ENCODE measurements at places on chromosomes 6 and 20.

- no peak for DNase-seq
Measured at GRCh38 chr6:142694054-142694453, 250.9 kb downstream of the HIVEP2 start.

- no peak for DNase-seq
Measured at GRCh38 chr6:31585491-31585890, 586 bp upstream of the LST1 start.

DNA sequence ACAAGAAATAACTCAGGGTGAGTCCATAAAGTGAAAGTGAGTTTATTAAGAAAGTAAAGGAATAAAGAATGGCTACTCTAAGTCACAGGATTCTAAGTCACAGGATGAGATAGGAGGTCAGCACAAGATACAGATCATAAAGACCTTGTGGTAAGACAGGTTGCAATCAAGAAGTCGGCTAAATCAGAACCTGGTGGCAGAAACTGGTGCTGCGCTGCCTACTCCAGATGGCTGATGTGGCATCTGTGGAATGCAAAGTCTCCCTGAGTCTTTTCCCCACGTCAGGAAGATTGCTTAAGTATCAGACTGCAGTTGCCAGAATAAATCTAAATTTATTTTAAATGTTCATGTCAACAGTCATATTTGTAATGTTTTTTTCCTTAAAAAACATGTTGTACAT is 10.7 kb upstream of the KCNK15 start:
- no peak for DNase-seq

- DNase-seq: no peak
Measured at GRCh38 chr20:3788685-3789155, 2.2 kb upstream of the CENPB start.

DNA sequence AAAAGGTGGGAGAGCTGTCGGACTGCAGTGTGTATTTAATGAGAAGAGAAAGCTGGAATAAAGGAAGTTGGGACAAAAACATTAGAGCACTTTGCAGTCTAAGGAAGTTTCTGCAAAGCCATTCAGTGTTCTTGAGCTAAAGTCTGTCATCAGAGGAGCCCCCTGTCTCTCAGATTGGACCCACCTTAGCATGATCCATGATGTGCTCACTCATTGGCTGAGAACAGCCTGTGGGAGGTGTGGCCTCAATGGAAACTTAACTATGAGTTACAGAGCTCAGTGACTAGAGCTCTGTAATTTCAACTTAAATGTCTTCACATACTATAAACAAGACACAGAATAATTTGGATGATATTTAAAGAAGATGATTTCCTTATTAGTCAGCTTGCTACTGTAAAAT is 437.0 kb downstream of the BTBD3 start:
- DNase-seq: no peak

- DNase-seq: no peak
Measured at GRCh38 chr6:97501853-97502252, 218.8 kb upstream of the MMS22L start.

- DNase-seq: no peak
Measured at GRCh38 chr6:158654960-158655489, 5.2 kb downstream of the SYTL3 start.

All from NCI-H345 (cell line).